T-helper 22 cell (primary cell): ENCODE measurements at places on chromosomes 13 and 19.

GRCh38 chr19:6249296-6249695, 30.5 kb downstream of the MLLT1 start:
- DNase-seq: no peak

GRCh38 chr19:55283548-55284377, at the start of gene BRSK1:
BRSK1 (plus strand) TSS chr19:55283997; CDS start chr19:55284443, 446 bp downstream.
- DNase-seq: peak; percentile 21

DNA sequence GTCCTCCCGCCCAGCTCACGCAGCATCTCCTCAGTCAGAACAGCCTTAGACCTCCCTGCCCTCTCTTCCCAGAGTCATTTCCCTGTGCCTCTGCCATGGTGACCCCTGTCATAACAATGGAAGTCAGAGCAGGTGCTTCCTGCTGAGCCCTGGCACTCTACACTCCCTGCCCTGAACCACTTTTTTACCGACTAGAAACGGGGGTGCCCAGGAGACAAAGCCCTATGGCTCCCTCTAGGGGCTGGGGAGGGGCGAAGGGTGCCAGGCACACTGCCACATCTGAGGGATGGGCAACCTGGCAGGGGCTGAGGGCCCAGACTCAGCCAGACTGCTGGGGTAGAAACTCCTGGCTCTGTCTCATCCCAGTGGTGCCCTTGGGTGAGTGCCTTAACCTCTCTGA, 16.4 kb downstream of the ZNF574 start:
- DNase-seq: no peak

DNA sequence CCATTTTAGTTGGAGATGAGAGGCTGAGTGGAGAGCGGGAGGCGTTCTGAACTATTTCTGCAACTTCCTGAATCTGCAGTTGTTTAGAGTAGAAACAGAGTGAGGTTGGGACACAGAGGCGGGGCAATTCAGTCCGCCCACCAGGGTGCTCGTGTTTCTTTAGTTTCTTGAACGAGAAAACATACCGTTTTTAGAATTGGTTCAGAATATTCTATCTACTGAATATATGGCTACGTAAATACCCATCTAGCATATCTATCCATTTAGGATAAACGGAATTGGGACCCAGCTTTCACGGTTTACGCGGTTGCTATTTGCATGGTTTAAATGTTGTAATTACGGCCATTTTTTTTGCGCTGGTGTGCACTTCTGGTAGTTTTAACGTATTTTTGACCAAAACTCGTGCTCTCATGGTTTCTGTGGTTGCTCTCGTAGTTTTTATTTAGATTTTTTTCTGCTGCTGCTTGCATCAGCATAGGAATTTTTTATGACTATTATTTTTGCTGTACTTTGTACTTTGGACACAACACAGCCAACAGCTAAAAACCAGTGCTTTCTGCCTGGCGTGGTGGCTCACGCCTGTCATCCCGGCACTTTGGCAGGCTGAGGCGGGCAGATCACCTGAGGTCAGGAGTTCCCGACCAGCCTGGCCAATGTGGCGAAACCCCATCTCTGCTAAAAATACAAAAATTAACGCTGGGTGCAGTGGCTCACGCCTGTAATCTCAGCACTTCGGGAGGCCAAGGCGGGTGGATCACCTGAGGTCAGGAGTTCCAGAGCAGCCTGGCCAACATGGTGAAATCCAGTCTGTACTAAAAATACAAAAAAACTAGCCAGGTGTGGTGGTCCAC, 32.7 kb downstream of the TIMM13 start:
- DNase-seq: no peak

- no peak for DNase-seq
Observed at GRCh38 chr19:38280030-38280921, 15.9 kb downstream of the SPINT2 start.

DNA sequence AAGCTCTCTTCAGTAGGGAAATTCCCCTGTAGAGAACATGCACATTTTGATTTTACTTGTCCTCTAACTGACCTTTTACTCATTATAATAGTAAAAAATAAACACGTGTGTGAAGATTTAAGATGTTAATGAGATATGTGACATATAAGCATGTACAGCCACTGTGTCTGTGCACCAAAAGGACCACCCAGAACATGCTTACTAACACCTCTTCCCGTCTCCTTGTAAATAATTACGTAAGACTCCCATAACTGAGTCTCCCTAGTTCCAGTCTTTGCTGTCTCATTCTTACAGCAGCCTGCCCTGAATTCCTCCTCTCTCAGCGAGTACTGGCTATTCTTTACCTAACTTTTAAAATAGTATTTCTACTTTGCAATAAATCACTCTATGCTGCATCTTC, 53.6 kb downstream of the ZNF100 start:
- no peak for DNase-seq

DNA sequence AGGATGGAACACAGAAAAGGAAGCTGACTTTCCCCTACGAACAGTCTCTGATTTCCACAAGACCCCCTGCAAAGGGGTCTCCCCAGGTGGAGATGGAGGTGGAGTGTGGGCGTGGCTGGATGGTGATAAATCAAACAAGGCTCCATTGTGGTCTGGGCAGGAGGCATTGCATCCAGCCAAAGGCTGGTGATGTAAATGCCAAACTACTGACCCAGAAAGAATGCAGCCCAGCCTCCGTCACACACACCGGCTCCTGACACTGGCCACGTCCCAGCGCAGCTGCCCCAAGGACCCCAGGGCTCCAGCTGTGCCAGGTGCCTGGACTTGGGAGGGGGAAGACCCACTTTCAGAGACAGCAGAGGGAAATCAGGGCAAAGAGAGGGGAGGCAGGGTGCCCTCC, 6.3 kb downstream of the SLC7A1 start:
- DNase-seq: no peak

- DNase-seq: no peak
Observed at GRCh38 chr19:29372091-29372415, 153.7 kb upstream of the VSTM2B start.

DNA sequence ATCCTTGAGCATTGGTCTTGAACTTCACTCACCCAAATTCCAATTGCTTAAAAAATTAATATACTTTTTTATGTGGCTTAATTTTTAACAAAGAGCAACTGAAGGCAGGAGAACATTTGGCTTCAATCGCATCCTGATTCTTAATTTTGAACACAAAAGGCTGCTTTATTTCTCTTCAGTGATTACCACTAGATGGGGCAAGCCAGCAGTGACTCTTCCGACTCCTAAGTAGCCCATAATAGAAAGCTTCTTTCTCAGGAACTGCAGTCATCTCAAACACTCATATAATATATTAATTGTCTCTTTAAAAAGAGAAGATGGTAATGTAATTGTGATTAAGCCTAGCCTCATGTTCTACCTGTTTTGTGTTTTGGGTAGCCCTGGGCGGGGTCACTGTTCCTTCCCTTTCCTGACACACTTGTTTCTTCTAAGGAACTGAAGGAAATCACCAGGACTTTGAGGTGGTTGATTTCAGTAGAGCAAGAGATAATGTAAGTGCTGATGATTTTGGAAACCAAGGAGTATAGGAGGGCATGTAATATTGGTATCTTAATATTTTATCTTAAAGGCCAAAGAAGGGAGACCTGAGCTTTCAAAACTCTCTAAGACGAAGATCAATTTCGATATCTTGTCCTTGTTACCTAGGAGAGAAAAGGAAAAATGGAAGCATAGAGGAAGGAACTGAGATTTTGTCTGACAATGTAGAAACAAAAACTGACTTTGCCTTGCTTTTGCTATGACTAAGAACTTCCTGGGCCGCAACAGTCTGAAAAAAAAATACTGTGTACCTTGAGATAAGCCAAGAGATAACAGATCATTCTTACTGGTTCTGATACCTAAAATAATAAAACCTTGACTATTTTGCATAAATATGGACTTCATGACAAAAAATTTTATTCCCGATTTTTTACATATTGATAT, 73.1 kb downstream of the TNFSF13B start:
- DNase-seq: peak; percentile 26

GRCh38 chr13:114063545-114064449, 68.6 kb downstream of the RASA3 start:
- no peak for DNase-seq

- no peak for DNase-seq
Observed at GRCh38 chr19:38264486-38265212, at the start of gene SPINT2. SPINT2 (plus strand) TSS chr19:38264573; CDS start chr19:38264893, 320 bp downstream.

DNA sequence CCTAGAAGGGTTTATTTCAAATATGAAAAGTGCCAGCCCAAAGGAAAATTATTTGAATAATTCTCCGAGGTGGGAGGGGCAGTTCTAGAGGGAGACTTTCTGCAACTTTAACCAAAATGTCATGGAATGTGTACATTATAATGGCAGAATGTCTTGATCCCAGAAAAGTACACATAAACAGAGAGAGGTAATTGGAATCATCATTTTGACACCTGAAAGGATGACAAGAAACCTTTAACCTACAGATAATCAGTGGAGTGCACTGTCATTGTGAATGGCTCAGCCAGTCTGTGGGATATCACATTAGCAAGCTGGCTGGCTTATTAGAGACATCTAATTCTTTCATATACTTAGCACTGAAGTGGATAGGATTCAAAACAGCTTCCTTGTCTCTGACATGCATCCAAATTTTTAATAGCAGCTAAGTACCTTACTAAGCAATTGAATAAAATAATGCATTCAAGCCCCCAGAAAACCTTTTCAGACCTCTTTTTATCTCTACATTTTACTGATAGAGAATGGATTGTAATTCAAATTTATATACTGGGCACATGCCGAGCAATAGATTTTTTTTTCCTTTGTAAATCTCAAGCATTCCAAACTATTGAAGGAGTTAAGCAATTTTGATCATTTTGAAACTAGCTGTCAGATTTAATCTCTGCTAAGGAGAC, 468.6 kb downstream of the COG6 start:
- DNase-seq: no peak

GRCh38 chr19:43420954-43421353, 6.3 kb downstream of the TEX101 start:
- DNase-seq: no peak

GRCh38 chr13:33999811-34000605, 182.1 kb downstream of the RFC3 start:
- DNase-seq: no peak

- DNase-seq: no peak
Observed at GRCh38 chr13:37070956-37071355, 11.5 kb upstream of the SUPT20H start.

DNA sequence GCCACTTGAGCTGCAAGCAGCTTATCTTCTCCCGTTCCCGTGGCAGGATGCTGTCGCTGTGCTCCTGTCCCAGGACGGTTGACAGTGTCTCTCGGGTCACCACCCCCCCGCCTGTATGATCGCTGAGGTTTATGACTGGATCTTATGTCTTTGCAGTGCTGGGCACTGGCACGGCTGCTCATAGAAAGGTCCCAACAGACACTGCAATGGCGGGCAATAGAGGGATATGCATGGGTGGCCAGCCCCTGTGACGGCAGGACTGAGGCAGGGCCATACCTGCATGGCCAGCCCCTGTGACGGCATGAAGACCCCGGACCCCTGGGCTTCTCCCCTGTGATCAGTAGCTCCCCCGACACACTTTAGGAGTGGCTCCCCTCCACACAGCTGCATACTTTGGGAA, 307.2 kb downstream of the TEX29 start:
- DNase-seq: no peak

- no peak for DNase-seq
Observed at GRCh38 chr19:47021536-47022139, 2.0 kb downstream of the NPAS1 start.
